NCI-H187 treated with DMSO at 0.1 percent for 48 hours (cell line): ENCODE measurements at places on chromosomes 13 and 19.

DNA sequence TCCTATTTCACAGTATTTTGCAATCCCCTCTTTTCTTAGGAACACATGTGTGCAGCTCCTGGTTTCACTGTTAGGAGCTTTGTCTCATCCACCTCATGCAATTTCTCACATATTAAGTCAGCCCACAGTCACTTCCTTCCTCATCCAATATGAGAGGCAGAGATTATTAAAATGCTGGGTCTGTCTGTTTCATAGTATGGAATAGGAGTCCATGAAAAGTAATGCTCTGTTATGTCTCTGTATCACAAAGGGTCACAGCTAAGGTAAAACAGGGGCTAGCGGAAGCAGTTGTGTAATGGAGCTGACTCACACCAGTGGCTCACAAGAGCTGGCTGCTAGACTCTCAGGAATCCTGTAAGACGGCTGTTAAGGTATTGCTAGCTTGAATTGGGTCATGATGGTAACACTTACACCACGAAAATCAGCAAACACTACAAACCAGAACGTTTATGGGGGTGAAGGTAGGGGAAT, 216.5 kb downstream of the EFNB2 start:
- no peak for DNase-seq

- DNase-seq, result no peak
Observed at GRCh38 chr19:8214802-8215201, 5.6 kb downstream of the CERS4 start.

- no peak for DNase-seq
Observed at GRCh38 chr13:27203854-27204253, 32.2 kb upstream of the USP12 start.

DNA sequence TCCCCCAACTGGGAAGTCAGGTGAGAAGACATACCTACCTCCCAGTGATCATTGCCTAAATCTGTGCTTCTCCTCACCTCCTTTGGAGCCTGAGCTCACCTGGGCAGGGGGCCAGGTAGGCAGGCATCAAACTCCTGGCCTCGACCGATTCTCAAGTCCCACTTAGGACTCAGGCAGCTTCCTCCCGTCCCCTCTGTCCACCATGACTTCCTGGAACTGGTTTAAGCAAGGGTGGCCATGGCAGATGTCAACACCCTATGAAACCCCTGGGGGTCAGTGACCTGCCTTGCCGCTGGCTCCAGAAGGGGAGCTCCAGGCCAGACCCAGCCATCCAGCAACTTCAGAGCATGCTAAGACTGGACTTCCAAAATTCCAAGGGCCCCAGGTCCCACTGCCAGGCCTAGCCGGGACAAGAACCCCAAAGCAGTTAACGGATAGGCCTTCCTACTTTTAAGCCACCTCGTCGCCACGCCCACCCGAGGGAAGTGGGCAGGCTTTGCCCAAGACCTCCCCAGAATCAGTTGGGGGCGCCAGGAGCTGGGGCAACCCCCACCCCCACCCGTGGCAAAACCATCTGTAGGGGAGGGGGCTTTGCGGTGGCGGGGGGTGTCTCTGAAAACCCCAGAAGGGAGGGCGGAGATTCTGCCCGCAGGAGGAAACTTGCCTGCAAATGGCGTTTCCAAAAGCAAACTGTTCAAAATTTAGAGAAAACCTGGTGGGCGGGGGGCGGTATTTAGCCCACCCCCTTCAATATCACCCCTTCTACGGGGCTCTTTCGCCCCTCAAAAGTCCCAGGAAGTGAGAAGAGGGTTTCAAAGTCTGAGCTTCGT, 657 bp downstream of the PLIN3 start:
- DNase-seq, result no peak

- no peak for DNase-seq
Observed at GRCh38 chr19:45762870-45763631, 6.0 kb downstream of the SIX5 start.

GRCh38 chr19:15421136-15421695, 2.4 kb upstream of the AKAP8L start:
- no peak for DNase-seq

- no peak for DNase-seq
Observed at GRCh38 chr13:28245465-28245864, 107.1 kb downstream of the PAN3 start.

DNA sequence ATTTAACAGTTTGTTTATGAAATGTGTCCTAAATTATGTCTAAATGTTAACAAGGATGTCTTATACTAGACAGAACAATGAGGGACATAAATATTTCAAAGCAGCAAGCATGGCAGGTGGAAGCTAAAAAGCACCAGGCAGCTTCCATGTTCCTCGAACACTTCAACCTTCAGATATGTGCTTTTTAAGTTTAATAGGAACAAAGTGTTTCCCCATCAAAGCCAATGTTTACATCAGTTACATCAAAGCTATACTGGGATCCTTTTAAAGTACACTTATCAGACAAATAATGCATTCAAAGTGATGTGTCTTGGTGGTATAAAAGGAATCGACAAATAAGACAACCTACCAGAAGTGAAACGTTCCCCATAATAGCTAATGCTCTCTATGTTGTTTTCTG, 2841.1 kb upstream of the PCDH20 start:
- DNase-seq, result no peak

GRCh38 chr13:86052141-86052540, 252.9 kb upstream of the SLITRK6 start:
- no peak for DNase-seq

DNA sequence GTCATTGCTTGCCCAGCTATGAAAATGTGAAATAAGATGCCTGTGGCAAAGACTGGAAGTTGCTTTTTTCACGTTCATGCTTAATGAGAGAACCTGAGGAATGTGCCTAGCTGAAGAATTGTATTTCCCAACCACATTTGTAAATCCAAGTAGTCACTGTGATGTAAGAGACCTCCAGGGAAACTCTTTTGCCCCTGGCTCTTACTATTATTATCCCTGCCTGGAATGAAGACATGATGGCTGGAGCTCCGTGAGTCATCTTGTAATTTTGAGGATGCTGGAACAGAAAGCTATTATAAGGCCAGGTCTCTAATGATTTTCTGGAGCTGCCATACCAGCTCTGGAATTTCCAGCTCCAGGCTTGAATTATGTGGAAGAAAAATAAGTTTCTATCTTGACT, 894.3 kb downstream of the DIAPH3 start:
- no peak for DNase-seq

GRCh38 chr13:47545201-47546024, 455.7 kb downstream of the SUCLA2 start:
- DNase-seq, result no peak

DNA sequence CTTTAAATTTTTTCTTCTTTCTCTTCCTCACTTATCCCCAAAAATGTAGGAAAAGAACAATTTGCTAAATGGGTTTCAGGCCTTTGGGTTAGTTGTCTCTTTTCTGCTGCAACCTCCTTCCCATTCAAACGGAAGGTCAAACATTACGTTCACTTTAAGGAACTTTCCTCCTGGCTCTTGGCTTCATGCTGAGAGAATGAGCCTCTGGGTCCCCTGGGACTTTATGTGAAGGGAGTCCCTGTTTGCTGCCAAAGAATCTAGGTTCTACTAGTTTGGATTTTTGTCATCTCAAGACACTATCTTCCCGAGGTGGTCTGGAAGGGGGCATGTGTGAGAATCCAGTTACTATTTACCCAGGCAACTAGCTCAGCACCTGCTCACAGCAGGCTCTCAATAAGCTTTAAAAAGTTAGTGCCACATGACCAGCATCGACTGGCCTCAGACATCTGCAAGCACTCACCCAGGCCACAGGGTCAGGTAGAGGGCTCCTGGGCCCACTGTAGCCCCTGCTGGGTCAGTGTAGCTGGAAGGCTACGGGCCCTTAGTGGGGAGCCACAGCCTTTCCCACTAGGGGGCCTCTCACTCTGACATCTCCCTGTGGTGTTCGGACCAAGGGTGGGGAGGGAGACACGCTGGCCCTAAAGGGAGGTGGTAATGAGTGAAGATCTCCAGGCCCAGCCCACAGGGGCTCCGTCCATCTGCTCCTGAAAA, 40.5 kb downstream of the FAM124A start:
- no peak for DNase-seq

GRCh38 chr13:72726726-72727416, 558 bp downstream of the MZT1 start:
- no peak for DNase-seq
